ENCODE measurements at places on chromosomes 2 and 18. TPM values are rescaled to one million over a fixed set of nuclear protein-coding genes. Genes with fewer than 3 reads are reported as not detected.

The LYPD6B gene
- polyA plus RNA-seq, result not detected

The CMPK2 gene
- 10.9 TPM for polyA plus RNA-seq

The ERMN gene
- polyA plus RNA-seq, result 0.20 TPM

The CACNB4 gene
- polyA plus RNA-seq, result not detected

The ECEL1 gene
- not detected for polyA plus RNA-seq

The PLEKHH2 gene
- not detected for polyA plus RNA-seq

The DNAH6 gene
- 0.39 TPM for polyA plus RNA-seq

The M1AP gene
- polyA plus RNA-seq, result 0.39 TPM

The ARHGAP25 gene
- polyA plus RNA-seq, result 200 TPM

The ITPRID2 gene
- 3.4 TPM for polyA plus RNA-seq

The PTPRM gene
- 5.3 TPM for polyA plus RNA-seq

The GKN1 gene
- not detected for polyA plus RNA-seq
